Small intestine (tissue), 16 donors: ENCODE measurements at places on chromosomes 12 and 14.
A peak's percentile ranks its signal among the peaks of the same experiment; 100 is the strongest.

- DNase-seq, result no peak
Measured at GRCh38 chr12:122909442-122910288, 13.7 kb upstream of the VPS37B start.

DNA sequence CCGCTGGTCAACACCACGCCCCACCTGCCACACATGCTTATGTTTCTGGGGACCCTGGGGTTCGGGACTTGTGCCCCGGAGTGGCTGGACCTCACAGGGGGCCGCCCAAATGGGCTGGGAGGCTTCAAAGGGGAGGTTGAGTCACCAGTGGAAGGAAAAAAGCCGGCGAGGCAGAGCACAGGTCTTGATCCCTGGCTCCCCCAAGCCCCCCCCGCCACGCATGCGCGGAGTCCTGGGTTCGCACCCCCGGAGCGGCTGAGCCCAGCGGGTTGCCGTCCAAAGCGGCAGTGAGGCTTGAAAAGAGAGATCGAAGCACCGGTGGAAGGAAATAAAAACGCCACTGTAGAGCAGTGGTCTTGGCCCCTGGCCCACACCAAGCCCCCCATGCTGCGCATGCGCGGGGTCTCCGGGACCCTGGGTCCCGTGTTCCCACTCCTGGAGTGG lies 313.5 kb downstream of the ALG10 start:
- DNase-seq, result no peak

DNA sequence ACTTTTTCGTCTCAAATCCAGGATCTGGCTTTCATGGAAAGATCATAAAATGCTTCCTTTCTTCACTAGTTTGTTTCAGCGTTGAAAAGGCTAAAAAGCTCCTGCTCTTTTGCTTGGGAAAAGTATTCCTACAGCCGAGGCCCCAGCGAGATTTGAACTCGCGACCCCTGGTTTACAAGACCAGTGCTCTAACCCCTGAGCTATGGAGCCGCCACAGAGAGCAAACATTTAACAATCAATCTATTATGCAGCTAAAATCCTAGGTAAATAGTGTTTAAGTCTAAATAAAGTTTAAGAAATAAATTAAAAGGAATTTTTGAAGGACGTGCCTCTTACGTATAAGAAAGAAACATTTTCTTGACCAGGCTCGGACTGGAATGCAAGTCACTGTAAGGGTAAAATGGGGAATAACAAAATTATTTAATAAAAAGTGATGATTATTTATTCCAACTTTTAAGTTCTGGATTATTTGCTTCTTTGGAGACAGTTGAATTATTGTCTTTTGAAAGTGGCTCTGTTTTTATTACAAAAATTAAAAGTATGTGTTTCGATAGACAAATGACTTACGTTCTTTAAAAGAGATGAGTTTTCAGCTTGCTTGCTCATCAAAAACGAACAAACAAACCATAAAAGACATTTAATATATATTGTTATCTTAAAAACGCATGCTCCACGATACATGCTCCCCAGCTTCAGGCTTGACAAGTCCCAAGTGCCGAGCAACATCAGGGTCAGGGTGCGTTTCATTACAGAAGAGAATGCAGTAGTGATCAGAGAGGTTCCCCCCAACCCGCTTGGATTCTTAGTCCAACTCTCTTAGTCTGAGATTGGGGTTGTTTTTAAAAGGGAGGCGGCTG lies 10.2 kb downstream of the OR6S1 start:
- peak; percentile 61 for DNase-seq

- no peak for DNase-seq
Measured at GRCh38 chr14:101086926-101087325, 183.4 kb upstream of the RTL1 start.

GRCh38 chr14:30698463-30698862 lies 76.3 kb downstream of the SCFD1 start:
- peak; percentile 25 for DNase-seq

- peak; percentile 25 for DNase-seq
Measured at GRCh38 chr14:73245480-73246325, 8.4 kb downstream of the PAPLN start.

DNA sequence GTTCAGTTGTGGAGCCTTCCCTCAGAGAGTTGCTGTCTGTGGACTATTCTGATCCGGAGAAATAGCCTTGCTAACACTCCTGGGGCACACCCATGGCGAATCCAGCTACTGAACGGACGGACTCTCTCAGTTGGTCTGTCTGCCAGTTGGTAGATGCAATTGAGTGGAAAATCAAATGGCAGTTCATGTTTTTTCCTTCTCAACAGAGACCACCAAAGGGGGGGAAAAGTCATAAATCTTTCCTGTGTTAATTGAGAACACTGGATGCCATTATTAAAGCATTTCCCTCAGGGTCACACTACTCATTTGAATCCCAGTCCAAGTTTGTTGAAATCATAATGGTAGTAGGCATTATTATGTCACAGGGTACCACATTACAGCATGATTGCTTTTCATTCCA lies 354.3 kb upstream of the FAR2 start:
- no peak for DNase-seq

- DNase-seq, result no peak
Measured at GRCh38 chr14:96501217-96501739, 904 bp upstream of the PAPOLA start.

DNA sequence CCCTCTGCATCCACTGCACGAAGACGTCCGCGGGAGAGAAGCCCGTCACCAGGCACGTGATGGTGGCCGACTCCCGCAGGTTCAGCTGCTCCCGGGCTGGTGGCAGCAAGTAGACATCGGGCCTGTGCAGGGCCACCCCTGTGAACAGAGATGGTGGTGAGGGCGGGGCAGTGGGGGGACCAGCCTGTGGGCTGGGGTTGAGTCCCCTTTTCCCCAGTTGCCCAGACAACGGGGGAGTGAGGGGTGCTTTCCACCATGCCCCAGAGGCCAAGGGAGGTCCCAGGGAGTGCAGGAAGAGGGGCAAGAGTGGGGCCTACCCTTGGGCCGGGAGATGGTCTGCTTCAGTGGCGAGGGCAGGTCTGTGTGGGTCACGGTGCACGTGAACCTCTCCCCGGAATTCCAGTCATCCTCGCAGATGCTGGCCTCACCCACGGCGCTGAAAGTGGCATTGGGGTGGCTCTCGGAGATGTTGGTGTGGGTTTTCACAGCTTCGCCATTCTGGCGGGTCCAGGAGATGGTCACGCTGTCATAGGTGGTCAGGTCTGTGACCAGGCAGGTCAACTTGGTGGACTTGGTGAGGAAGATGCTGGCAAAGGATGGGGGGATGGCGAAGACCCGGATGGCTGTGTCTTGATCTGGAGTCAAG lies 328.3 kb downstream of the TMEM121 start:
- DNase-seq, result no peak

- DNase-seq, result no peak
Measured at GRCh38 chr14:75279763-75280290, 1.2 kb downstream of the FOS start.

DNA sequence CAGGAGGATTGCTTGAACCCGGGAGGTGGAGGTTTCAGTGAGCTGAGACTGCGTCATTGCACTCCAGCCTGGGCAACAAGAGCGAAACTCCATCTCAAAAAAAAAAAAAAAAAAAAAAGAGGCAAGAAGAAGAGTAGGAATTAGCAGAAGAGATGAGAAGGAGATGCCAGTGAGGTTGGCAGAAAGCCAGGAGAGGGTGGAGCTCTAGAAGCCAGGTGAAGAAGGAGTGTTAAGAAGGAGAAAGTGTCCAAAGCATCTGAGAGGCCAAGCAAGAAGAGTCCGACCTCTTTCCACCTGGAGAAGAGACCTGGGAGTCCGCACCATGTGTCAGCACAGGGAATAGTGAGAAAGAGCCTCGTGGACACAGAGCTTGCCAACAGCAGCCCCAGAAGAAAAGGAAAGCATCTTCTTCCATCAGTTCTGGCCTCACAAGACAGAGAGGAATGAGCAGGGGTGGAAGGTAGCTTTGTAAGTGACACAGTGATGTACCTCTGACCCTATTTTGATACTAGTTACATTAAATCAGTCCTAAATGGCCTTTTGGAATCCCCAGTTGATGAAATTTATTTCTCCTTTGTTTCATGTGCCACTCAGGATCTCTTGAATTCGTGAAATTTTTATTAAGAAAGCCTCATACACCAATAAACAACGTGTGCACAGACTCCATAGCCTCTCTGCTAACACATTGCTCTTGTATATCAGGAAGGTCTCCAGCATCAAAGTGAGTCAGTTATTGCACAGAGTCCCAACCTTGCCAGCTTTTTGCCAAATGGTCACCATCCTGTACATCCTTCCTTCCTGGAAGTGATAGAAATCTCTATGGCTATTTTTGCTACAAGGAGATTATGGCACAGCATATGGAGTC lies 70.6 kb downstream of the SAMD4A start:
- DNase-seq, result peak; percentile 19

DNA sequence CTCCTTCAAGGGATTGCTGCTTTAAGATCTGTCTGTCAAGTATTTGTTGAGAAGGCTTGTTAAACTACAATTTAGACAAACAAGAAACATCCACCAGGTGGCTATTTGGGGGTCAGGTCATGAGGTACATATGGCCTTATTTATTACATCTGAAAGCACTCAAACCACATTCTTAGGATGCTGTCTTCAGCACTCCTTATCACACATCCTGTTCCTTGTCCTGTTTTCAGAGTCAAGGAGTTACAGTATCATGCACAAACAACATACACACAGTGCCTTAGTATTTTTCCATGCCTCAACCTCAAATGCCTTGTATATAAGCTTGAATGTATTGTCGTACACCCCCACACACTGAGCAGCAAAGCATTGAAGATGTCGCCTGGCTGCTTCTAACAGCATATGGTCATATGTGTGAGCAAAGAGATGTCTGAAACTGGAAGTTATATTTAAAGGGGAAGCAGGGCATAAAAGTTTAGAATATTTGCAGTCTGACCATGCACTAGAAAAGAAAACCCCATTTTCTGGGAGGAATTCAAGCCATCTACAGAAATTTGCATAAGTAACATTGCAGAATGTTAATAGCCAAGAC lies 83.8 kb downstream of the KCNMB4 start:
- DNase-seq, result no peak

DNA sequence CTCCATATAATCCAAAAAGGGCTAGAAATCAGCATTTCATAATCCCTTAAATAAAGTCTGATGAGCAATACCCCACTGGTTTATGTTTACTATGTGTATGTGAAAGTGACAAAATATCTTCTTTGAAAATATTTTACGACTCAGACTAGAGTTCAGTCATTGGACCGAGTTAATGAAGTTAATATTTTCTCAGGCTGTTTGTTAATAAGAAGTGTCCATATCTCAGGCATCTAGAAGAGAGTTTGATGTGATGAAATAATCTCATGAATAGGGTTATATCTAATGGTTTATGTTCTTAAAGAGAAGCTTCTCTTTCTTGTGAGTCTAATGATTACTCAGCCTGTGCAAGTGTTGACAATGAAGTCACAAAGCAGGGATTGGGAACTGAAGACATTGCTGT lies 51.8 kb downstream of the WIF1 start:
- peak; percentile 40 for DNase-seq

DNA sequence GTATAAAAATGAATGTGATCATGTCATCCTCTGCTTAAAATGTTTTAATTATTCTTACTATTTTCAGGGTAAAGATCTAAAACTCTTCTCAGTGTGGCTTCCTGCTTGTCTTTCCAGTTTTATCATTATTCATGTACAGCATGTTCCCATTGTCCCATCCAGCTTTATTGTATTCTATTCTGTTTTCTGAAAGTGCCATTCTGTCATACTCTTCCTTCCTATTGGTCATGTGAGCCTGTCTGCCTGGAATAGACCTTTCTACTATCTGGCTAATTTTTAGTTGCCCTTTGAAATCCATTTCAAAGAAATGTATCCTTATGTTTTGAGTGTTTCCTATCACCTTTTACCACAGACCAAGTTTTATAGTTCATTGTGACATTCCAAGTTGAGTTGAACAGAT lies 34.9 kb downstream of the PALS1 start:
- no peak for DNase-seq

- no peak for DNase-seq
Measured at GRCh38 chr12:71871116-71871515, 31.6 kb downstream of the TBC1D15 start.

- DNase-seq, result no peak
Measured at GRCh38 chr14:100827101-100828021, 1.4 kb downstream of the MEG3 start.

DNA sequence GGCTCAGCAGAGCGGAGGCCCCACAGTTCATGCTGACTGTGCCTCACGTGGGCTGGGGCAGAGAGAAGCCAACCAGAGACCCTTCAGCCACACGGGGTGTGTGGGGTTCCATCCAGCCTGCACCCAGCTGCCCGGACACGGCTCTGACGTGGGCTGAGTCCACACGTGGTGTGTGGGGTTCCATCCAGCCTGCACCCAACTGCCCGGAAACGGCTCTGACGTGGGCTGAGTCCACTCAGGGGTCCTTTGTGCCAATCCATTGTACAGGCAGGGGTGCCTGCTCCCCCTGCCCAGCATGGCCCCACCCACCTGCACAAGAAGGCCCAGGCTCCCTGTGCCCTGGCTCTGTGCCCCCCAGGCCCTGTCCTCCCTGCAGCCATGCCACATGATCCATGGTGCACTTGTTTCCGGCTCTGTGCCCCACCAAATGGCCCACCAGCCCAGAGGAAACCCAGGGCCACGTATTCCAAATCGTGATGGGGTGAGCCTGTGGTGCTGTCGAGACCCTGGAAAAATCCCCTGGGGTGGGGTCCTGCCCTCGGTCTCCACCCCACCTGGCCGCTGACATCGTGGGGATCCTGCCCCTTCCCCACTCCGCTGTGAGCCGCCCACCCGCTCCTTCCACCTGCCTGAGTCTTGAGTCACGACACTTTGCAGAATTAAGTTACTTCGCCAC lies 99.3 kb upstream of the SFSWAP start:
- DNase-seq, result no peak

DNA sequence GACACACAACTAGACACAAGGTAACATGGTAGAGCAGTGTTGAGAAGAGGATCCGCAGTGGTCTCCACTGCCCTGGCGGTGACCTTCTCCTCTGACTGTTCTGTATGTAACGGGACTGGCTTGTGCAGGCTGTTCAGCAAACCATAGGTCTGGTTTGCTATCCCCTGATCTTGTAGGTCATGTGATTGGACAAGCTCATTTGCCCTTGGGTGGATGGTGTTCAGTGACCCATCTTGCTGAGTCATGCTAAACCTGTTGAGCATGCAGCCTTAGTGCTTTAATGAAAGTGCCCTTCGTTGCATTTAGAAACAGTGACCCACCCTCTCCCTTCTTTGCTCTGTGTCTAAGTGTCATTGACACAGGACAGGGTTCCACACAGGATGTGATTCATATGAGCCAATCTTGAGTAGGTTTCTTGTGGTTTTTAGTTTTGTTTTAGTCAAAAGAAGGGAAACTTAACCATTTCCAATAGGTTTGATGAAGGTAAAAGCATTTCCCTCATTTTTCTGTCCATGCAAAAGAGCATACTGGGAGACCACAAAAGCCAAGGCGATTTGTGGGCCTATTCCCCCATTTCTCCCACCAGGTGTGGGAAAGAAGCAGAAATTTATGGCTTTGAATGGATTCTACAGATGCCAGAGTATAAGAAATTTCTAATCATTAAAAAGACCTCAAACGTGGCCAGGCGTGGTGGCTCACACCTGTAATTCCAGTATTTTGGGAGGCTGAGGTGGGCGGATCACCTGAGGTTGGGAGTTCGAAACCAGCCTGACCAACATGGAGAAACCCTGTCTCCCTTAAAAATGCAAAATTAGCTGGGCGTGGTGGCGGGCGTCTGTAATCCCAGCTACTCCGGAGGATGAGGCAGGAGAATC lies 32.6 kb upstream of the HIF1A start:
- peak; percentile 47 for DNase-seq
